ENCODE measurements at places on chromosomes 3 and 15. TPM values are rescaled to one million over a fixed set of nuclear protein-coding genes. Genes with fewer than 3 reads are reported as not detected.

Gene TRIM42
- total RNA-seq, result not detected

Gene POLQ
- total RNA-seq, result 0.23 TPM

Gene FES
- total RNA-seq, result 39.4 TPM

Gene TP53BP1
- total RNA-seq, result 5.8 TPM

Gene USP19
- 37.1 TPM for total RNA-seq

Gene DET1
- total RNA-seq, result 1.8 TPM

Gene ARRDC4
- 5.1 TPM for total RNA-seq

Gene TM6SF1
- 0.81 TPM for total RNA-seq

Gene IL5RA
- not detected for total RNA-seq

Gene TRH
- not detected for total RNA-seq

Gene EEFSEC
- 12.8 TPM for total RNA-seq

Gene RPSA
- total RNA-seq, result 280 TPM

Gene PLAAT1
- total RNA-seq, result not detected

Gene GPR87
- not detected for total RNA-seq

Gene GUCA1C
- total RNA-seq, result not detected

Gene FGF7
- 0.30 TPM for total RNA-seq

Gene IL17RB
- total RNA-seq, result 23.2 TPM

Gene CD200
- total RNA-seq, result 0.38 TPM

Gene FANCD2OS
- total RNA-seq, result not detected

Gene FYTTD1
- total RNA-seq, result 17.1 TPM

Gene AMT
- total RNA-seq, result 46.8 TPM

Gene SERINC4
- 0.18 TPM for total RNA-seq

Gene TGM5
- not detected for total RNA-seq

Gene ANKRD63
- not detected for total RNA-seq

Gene GALNT15
- 2.7 TPM for total RNA-seq

Gene PRICKLE2
- 3.6 TPM for total RNA-seq

Gene CDHR4
- total RNA-seq, result not detected

Gene GOLGA6L10
- 0.48 TPM for total RNA-seq

Data from left lobe of liver (tissue), 2 donors.